T-helper 1 cell (primary cell): ENCODE measurements at places on chromosomes 11 and 22.

DNA sequence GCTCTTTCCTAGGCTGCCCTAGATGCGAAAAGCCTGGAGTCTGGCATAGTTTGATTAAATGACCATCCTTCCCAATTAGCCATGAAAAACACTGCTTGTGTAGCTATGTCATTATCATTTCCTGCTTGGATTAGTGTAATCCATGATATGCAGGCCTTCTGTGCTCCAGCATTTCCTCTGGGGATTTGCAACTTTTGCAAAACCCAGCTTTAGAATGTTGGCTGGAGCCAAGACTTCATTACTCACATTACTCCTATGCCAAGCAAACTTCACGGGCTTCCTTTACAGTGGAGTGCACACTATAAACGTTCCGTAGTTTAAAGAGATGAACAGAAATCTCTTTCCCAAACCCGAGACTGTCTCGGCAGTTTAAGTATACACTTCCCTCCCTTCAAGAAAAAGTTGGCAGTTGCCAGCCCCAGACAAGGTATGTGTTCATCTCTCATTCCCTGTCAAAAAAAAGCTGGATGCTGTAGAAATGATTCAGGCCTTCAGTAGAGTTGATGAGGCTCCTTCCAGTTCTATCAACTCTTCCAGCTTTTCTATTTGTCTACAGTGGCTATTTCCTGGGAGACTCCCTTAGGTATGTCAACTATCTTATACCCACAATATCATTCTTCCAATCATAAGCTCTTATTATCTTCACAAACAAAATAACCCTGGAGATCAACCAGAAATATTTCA is 180.0 kb downstream of the MAML2 start:
- no peak for DNase-seq

GRCh38 chr22:44151676-44152075 is 29.0 kb upstream of the PARVG start:
- DNase-seq = no peak

DNA sequence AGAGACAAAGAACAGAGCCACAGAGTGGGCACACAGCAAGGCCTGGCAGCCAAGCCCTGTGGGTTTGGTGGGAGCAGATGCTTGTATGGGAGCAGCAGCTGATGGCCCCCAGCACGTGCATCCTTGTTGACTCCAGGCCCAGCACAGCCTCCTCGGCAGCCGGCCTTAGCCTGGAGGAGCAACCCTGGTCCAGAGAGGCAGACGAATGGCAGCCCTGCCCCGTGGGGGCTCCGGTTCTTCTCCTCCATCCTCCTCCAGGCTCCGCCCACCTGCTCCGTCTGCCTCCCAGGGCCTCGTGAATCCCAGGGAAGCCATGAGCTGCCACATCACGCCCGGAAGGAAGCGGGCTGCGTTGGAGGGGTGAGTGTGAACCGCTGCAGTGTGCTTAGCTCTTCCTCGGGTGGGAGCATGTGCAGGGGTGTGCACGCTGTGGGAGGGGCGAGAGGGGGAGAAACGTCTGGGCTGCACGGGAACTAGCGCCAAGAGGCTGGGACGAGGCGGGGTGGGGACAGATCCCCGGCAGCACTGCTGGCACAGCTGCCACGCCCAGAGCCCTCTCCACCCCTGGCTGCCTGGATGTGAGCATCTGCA is 36.3 kb upstream of the JAM3 start:
- no peak for DNase-seq

DNA sequence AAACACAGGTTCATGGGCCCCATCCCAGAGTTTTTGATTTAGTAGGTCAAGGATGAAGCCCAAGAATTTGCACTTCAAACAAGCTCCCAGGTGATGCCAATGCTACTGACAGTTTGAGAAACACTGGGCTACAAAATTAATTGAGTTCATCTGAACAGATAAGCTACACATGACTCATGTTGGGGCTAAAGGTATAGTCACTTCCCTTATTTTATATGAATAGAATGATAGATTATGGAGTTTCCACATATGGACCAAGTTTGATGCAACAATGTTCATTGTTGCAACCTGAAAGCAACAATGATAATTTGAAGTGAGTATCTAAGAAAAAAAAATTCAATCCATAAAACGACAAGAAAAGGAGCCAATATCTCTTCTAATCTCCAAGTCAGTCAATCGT is 54.9 kb downstream of the SOX6 start:
- no peak for DNase-seq

GRCh38 chr11:80432057-80432456 is 991.2 kb upstream of the TENM4 start:
- DNase-seq = no peak

DNA sequence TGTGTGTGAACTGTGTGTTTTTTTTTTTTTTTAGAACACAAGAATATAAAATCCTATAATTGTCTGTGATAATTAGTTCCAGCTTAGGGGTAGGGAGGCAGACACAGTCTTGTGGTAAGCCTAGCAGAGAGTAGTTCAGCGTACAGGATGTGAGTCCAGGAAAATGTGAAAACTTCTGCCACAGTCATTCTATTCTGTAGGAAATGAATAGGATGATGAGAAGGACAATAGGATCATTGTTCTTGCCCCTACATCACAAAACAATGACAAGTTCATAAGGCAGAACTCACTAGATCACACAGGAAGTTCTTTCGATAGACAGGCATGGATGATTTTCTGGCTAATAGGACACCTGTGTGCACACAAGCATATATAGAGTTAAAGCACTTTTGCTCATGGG is 132.2 kb downstream of the NAV2 start:
- DNase-seq = no peak

DNA sequence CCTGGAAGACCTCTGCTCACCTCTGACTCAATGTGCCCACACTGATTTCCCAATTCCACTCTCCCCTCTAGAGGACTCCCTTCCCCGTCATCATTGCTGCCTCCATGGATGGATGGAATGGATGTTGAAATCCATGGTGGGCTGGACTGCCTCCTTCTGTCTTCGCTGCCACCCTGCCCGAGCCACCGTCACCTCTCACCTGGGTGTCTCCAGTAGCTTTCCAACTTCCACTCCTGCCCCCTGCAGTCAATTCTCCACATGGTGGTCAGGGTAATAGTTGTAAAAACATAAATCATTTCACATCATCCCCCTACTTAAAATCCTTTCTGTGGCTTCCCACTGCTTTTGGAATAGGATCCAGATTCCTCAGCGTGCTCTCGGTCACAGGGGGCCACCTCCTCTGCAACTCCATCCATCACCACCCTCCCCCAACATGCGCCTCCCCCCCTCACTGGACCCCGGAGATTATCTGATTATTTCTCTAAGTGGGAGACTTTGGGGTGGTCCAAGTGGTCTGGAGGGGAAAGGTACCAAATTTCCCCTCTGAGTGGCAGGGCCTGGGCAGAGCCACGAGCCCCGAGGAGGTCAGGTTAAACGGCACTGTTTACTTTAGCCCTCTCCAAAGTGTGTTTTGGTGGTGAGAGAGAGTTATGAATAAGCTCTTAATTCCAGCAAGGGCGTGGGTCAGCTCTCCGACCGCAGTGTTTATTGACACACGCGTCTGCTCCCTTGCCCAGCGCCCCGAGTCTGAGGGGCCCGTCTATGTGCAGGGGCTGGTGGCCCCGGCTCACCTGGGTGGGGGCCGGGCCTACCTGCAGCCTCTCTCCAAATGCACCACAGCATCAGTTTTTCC is 313.7 kb downstream of the MN1 start:
- no peak for DNase-seq

- no peak for DNase-seq
Observed at GRCh38 chr22:19378344-19378674, 53.2 kb downstream of the HIRA start.

GRCh38 chr11:61498767-61499341 is 9.7 kb upstream of the LRRC10B start:
- DNase-seq = no peak

- no peak for DNase-seq
Observed at GRCh38 chr11:117022526-117022925, 75.7 kb downstream of the SIK3 start.

- no peak for DNase-seq
Observed at GRCh38 chr22:26845021-26845743, 187.8 kb downstream of the MIAT start.

DNA sequence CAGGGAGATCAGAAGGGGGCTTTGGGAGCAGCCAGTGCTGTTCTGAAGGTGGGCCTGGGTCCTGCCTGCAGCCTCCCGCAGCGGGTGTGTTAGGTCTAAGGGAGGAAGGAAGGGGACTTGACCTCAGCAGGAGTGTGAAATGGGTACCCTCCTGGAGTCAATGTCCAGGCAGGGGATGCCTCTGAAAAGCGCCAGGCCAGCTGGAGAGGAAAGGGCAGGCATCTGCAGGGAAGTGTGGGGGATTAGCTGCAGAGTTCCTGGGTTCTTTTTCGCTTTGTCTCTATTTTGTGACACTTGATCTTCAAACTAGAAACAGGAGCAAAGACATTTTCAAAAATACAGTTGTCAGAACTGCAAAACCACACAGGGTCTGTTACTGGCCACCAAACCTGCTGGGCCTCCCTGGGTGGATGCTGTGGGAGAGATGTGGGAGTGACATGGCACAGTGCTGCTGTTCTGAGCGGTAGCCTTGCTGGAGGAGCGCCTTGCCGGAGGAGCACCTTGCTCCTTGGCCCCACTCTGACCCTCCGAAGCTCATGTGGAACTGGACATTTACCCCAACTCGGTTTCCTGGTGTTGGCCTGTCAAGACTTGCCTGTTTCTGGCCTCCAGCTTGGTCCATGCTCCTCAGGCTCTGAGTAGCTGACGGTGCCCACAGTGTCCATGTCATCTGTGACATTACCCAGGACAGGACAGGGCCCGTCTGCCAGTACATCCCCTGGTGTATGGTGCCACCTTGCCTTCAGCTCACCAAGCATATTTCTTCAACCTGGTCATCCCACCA is 25.9 kb downstream of the MED15 start:
- no peak for DNase-seq

GRCh38 chr11:101091781-101092180 is 37.8 kb downstream of the PGR start:
- no peak for DNase-seq

DNA sequence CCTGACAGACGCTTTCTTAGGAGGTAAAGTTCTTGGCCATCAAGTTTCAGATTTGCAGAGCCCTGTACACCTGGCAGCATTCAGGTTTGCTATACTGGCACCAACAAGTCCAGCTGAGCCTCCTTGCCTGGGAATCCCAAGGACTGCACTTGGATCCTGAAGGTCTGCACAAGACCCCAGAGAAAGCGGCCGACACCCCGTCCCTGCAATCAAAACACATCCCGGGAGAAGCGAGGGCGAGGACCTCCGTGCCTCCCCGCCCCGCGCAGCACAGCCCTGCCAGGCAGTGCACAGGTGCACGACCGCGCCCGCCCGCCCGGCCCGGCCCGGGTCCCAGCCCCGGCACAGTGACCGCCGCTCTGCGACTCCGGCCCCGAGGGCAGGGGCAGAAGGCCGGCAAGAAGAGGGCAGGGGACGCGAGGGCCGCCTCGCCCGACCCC is 559 bp downstream of the MRTFA start:
- no peak for DNase-seq

DNA sequence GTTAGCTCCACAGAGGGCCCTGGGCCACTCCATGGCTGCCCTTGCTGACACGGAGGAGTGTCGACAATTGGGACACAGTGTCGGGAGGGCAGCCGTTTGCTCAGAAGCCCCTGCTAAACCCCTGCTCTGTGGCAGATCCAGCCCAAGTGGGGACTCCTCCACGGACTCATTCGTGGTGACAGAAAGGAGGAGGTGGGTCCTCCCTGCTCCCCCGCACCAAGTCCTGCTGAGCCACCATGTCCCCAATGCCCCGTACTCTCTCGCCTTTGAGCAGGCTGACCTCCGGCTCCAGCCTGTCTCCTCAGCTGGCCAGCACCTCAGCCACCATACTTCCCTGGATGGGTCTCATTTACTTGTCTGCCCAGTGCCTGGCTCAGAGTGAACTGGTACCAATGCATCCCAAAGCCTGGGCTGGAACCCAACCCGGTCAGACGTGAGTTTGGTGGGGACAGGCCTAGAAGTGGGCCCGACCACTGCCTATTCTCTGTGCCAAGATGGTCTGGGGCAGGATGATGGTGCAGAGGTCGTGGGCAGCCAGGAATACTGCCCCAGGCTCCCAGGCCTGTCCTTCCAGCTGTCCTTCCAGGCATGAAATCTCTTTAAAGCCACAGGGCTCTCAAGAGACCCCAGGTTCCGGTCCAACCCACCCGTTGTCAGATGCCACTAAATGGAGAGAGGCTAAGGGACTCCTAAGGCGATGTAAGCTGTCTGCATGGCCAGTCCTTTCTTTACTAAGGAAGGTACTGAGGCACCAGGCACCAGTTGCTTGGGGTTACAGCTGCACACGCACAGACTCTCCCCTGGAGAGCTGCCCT is 4.3 kb downstream of the CBX6 start:
- no peak for DNase-seq

DNA sequence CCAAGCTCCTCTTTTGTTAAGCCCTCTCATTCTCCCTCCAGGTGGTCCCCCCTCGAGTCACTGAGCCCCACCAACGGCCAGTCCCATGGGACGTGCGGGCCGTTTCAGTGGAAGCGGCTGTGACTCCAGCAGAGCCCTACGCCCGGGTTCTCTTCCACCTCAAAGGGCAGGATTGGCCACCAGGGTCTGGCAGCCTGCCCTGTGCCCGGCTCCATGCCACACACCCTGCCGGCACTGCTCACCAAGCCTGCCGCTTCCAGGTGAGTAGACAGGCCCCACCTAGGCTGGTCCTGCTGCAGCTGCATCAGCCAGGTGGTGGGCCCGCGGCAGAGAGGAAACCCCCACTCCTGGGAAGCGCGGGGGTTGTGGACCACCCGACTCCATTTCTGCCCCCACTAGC is 3.3 kb downstream of the TMEM132A start:
- DNase-seq = no peak

GRCh38 chr22:38313384-38313955 is 3.8 kb downstream of the CSNK1E start:
- no peak for DNase-seq

DNA sequence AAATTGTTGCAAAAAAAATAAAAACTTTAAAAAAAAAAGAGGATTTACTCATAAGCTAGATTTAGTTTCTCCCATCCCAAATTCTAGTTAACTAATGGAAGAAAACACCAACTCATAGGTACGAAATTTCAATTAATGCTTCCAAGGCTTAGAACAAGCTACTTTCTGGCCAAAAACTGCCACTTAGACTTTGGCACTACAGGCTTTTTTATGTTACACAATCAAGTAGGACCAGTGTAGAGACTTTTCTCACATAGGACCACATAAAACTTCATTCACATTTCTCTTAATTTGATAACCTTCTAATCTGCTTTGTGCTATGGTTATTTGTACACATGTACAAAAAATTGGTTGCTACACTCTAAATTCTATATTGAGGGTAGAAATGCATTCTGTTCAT is 3.1 kb downstream of the ST13 start:
- DNase-seq = no peak
